Activated CD4-positive, alpha-beta T cell treated with anti-CD3 and anti-CD28 coated beads for 36 hours (primary cell): ENCODE measurements at places on chromosomes 1 and 21.

- no peak for DNase-seq
Measured at GRCh38 chr1:53025769-53026112, 36.3 kb upstream of the PODN start.

DNA sequence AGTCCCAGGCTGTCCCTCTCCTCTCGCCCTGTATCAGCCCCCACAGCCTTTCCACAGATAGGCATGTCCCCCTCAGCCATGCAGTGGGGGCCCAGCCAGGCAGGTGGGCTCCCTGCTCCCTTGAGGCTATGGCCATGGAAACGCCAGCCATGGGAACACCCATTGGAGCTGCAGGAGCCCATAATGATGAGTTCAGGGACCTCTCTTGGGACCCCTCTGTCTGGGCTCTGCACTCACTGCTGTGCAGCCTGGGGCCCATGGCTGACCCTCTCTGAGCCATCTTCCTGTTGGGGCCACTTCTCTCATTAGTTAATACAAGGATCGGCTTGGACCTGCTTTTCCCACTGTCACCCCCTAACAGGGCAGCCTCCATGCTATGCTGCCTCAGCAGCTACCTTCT, 33.2 kb downstream of the WNT3A start:
- no peak for DNase-seq

DNA sequence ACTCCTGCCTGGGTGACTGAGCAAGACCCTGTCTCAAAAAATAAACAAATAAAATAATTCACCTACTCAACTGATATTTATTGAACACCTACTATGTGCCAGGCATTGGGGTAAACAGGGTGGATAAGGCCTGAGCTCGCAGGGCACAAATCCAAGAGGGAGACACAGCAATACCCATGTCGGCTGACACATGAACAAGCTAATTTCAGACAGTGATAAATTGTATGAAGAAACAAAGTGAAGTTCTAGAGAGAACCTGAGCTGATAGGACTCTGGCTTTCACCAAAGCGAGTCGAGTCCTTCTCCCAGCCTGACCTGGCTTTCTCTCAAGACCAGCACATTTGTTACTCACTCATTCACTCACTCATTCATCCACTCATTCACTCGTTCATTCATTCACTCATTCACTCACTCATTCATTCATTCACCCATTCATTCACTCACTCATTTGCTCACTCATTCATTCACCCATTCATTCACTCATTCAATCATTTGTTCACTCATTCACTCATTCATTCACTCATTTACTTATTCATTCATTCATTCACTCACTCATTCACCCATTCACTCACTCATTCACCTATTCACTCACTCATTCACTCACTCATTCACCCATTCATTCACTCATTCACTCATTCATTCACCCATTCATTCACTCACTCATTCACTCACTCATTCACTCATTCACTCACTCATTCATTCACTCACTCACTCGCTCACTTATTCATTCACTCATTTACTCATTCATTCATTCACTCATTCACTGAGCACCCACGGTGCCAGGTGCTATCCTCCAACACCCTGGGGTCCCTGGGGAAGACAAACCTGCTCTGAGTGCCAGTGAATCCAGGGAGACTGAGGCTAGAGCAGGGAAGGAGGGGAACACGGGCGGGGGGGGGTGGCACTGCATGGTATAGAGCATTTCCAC, 37.4 kb upstream of the CASZ1 start:
- DNase-seq = no peak

DNA sequence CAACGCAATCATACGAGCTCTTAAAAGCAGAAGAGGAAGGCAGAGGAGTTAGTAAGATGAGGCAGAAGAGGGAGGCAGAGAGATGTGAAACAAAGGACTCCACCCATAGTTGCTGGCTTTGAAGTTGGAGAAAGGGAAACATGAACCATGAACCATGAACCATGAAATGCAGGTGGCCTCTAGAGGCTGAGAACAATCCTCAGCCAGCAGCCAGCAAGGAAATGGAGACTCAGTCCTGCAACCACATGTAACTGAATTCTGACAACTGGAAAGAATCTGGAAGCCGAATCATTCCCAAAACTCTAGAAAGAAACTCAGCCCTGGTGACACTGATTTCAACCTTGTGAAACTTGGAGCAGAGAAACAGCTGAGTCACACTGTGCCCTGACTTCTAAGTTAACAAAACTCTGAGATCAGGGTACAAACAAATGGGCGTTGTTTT, 10.1 kb downstream of the DIPK1A start:
- DNase-seq = peak; percentile 37

GRCh38 chr1:204989266-204990058, 53.5 kb upstream of the CNTN2 start:
- DNase-seq = peak; percentile 82
